EH (cell line): ENCODE measurements at places on chromosomes 6 and 20.

GRCh38 chr20:45798935-45799642 lies 7.3 kb downstream of the DNTTIP1 start:
- peak; percentile 64 for DNase-seq

DNA sequence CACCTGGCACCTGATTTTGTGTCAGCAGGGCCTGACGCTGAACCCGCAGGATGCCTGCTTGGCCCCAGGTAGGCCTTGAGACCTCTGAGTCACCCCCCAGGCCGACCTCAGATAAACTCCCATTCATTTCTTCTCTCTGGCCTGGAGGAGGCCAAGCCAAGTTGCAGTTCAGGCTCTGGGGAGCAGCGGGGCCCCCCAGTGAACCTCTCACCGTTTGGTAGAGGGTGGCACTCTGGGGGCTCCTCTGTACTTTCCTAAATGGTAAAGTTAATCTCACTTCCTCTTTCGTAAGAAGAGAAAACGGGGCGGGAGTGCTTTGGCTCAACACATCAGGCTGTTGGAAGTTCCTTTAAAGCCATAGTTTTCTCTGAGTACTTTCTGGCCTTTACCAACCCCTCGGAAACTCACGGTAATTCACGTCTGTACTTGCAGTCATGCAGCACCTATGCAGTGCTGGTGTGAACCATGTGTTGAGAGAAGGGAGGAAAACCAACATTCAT lies 2.8 kb downstream of the SIRPA start:
- DNase-seq: no peak

DNA sequence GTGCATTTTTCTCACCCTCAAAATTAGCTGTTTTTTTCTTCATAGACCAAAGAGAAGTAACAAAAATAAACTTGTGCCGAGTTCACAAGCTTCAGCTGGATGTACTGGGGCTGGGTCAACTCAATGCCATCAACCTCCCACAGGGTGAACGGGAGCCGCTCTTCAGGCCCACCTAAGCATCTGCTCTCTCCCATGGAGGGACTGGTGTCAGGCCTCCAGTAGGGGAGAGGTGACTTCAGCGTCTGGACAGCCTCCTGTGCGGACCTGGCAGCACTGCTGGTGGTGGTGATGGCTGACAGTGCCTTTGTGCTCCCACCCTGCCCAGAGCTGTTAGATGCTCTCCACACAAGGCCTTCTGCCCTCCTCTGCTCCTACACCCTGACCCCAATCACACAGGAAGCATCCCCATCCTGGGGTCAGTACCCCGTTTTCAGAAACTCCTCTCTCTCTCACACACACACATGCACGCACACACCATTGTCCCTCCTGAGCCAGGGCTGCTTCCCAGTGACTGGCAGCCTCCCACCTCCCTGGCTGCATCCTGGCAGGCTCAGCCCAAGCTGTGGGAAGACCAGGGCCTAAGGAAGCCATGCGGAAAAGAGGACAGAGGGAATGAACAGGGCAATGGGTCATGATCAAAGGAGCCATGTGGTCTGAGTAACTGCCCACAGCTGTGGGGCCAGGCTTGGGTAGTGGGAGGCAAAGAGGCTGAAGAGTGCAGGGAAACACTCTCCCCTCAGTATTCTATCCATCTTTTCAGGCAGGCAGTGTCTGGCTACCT lies 17.7 kb downstream of the CST8 start:
- no peak for DNase-seq

DNA sequence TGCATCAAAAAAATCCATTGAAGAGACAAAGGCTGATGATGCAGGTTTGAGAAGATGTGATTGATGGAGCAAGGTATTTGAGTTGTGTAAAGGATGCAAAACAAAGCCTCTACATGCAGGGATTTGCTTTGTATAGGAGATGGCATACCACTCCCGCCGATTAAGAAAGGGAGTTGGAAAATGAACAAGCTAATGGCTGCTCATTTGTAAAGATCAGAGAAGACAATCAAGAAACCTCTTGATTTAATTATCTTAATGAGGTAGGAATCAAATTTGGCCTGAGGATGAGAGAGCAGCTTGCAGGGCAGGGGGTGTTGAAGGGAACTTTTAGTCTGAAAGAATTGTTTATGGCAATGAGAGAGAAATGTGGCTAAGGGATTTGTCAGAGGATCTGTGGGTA lies 448.2 kb upstream of the ADGRB3 start:
- no peak for DNase-seq

DNA sequence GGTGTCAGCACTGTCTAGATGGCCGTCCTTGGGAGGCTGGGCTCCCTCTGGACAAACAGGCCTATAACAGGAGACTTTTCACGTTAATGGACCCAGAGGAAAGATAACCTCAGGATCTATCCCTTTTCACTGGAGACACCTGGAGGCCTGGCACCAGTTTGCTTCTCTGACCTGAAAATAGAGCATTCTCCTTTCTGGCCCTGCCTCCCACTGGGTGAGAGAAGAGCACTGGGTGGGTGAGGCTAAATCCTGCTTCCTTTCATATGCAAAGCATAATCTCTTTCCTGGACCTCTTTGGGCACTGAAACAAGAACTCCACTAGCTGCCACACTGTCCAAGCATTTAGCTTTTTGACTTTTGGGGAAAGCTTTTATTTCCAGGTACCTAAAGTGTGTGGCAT lies 78.3 kb downstream of the FOXO3 start:
- no peak for DNase-seq

GRCh38 chr20:38132910-38133501 lies 32.1 kb downstream of the TGM2 start:
- DNase-seq: no peak

- DNase-seq: peak; percentile 90
Measured at GRCh38 chr6:80769106-80769505, 662.6 kb downstream of the BCKDHB start.

- DNase-seq: no peak
Measured at GRCh38 chr20:2242678-2243077, 53.1 kb upstream of the TGM3 start.

DNA sequence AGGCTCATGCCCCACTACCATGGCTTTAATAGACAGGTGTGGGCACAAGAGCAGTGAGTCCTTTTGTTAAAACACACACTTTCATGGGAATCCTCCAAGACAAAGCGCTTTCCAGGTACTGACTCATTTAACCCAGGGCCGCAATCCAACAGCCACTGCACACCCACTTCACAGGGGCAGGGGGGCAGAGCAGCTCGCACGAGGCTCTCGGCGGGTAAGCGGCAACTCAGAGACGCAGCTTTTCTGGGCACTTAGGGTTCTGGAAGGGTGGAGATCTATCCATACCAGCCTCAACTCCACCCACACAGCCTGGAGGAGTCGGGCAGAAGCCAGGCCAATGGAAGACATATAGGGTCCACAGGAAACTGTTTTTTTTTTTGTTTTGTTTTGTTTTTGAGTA lies 28.6 kb downstream of the PSMG4 start:
- DNase-seq: no peak

DNA sequence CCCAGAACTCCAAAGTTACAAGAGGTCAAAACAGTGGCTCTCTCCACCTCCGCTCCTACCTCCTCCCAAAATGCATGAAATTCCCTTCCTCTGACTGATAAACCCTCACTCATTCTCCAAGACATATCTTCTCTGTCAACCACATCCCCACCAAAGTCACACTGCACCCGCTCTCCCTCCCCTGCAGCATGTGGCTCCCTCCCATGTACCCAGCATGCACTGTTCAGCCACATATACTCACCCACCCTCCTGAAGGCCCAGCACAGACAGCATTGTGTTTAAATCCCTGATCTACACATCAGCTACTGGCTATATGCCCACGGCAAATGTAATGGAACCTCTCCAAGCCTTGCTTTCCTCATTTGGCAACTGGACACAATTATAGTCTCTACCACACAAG lies 5.5 kb upstream of the POU5F1 start:
- DNase-seq: peak; percentile 92

- no peak for DNase-seq
Measured at GRCh38 chr6:17497535-17498095, 102.5 kb upstream of the FAM8A1 start.

DNA sequence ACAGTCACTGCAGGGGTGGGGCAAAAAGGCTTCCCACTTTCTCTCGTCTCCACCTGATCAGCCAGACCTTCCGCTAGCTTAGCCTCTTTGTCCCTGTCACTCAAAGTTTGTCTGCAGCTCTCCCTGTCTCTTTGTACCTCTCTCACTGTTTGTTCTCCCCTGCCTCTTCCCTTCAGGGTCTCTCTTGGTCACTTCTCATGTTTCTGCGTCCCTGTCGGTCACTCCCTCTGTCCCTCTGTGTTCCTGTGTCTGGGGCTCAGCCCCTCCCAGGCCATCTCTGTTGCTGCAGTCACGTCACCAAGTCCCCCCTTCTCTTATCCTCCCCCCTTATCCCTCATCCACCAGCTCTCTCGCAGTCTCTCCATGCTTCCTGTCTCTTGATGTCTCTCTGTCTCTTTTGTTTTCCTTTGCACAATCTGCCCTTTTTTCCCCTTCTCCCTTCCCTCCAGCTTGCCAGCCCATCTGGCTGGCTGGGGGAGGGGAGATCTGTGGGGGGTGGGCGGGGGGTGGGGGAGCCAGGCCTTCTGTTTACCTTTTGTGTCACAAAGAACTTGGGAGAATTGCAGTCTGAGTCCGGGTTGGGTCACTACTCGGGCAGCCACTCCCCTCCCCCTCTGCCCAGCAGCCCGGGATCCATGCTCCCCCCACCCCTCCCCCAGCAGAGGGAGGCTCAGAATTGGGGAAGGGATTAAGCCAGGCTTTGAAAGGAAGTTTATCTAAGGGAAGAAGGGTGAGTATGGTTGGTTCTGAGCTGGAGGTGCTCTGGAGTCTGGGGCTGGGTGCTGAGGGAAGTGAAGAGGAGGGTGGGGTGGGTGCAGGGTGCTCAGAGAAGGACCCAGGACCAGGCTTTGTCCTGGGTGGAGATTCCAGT lies 32.3 kb downstream of the FOXP4 start:
- DNase-seq: peak; percentile 81

DNA sequence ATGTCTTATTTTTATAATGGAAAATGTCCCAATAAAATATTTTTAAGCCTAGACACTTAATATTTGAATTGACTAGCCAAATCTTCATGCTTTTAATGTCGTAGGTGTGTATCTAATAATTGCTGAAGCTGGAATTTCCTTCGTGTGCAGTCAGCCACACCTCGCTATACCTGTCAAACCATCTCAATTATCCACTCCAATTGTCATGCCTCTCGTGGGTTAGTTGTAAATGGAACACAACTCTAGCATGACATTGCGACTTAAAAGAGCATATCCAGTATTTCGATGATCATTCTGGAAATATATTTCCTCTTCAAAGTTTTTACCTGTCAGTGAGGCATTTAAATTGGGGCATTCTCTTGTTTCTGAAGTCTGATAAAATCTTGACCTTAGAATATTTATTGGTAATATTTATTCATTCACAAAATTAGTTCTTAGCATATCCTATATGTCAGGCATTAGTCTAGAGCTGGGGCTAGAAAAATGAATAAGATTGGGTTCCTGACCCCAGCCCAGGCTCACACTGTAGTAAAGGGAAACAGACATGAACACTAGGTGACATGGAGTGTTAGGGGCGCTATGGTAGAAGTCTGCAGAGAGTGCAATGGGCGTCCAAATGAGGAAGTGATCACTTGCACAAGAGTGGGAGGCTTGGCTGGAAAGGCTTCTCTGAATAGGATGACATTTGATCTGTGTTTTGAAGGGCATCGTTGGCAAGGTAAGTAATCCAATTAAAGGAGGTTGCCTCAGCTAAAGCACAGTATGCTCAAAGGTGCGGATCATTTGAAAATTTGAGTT lies 11.0 kb upstream of the CFAP206 start:
- no peak for DNase-seq

DNA sequence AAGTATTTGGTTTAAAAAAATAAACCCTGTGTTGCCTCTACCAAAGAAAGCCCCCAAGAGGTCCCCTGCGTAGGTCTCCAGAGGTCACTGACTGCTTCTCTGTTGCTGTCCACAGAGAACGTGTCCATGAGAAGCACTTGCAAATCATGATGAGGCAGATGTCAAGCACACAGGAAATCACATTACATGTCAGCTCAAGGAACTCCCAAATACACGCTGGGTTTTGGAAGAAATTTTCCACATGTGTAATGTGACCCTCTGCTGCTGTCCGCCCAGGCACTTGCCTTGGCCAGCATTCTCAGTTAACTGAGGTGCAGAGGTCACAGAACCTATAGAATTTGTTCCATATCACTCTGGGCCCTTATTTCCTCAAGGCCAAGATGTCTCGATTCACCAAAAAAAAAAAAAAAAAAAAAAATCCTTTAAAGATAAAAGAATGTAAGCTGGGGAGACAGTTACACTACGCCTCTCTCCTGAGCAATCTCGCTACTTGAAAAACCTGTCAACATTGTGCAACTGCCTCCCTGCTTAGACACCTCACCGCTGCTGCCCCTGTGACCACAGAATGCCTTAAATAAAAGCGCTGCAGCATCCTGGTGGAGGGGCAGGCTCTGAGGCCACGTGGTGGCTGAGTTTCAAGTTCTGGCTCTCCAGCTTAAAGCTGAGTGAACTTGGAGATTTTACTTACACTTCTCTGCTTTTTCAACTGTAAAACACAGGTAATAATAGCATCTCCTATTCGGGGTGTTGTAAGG lies 42.3 kb downstream of the SLC22A23 start:
- no peak for DNase-seq

GRCh38 chr6:87378947-87379346 lies 28.8 kb upstream of the CFAP206 start:
- DNase-seq: no peak

- peak; percentile 32 for DNase-seq
Measured at GRCh38 chr6:131042664-131043063, 20.4 kb downstream of the EPB41L2 start.

- DNase-seq: no peak
Measured at GRCh38 chr6:161400671-161401070, 126.8 kb upstream of the AGPAT4 start.

- DNase-seq: no peak
Measured at GRCh38 chr6:168045706-168046620, 33.0 kb downstream of the FRMD1 start.

- peak; percentile 73 for DNase-seq
Measured at GRCh38 chr20:52493171-52493721, 301.7 kb upstream of the ZFP64 start.

DNA sequence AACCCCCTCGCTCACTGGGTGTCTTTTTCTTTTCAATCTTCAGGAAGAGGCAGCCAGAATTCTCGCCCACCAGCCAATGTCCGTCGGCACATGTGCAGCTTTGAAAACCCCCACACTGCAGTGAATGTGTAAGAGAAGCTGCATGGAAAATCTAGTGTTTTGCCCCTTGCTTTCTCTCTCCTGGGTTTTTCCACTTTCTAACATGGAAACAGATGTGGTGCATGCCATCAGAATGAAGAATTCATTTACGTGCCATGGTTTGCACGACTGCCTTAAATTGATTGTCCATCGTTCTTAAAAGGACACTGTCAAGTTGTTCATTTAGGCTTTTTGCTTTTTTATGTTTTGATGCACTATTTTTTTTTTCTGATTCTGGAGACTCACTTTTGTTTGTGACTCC lies 117.1 kb upstream of the RAB32 start:
- no peak for DNase-seq
